Activated CD4-positive, alpha-beta T cell treated with anti-CD3 and anti-CD28 coated beads for 36 hours (primary cell): ENCODE measurements at places on chromosomes 3 and 15. TPM values are rescaled to one million over a fixed set of nuclear protein-coding genes. Genes with fewer than 3 reads are reported as not detected.

The GOLGA6L4 gene
- total RNA-seq, result 1.0 TPM

The HCLS1 gene
- total RNA-seq, result 235 TPM

The UBA7 gene
- total RNA-seq, result 85.5 TPM

The HHLA2 gene
- total RNA-seq, result 0.27 TPM

The ZBBX gene
- total RNA-seq, result not detected

The EXD1 gene
- total RNA-seq, result not detected

The SERPINI1 gene
- total RNA-seq, result 1.2 TPM

The CPNE4 gene
- total RNA-seq, result not detected

The MYO5A gene
- 22.5 TPM for total RNA-seq

The RSL24D1 gene
- 188 TPM for total RNA-seq

The SKOR1 gene
- total RNA-seq, result 0.16 TPM

The IQCB1 gene
- 41.3 TPM for total RNA-seq

The C3orf80 gene
- 0.09 TPM for total RNA-seq

The CCRL2 gene
- 1.0 TPM for total RNA-seq

The GABRG3 gene
- not detected for total RNA-seq

The CSTA gene
- total RNA-seq, result not detected

The TOPBP1 gene
- total RNA-seq, result 94.6 TPM
